ENCODE measurements at places on chromosomes 2 and 18.

DNA sequence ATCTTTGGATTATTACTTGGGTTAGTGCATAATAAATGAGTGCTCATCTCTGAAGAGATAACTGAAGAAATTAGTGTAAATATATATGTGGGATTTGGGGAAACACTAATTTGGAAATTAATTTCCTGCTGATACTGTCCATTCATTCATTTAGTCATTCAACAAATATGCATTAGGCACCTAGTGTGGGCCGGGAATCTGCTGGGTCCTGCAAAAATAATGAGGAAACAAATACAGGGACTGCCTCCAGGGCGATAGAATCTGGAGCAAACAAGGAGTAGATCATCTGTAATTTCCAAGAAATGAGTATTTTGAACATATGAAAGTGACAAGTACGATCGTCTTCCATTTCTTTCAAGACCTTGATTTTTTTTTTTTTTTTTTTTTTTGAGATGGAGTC lies 203.7 kb upstream of the LYPD1 start:
- DNase-seq = no peak

DNA sequence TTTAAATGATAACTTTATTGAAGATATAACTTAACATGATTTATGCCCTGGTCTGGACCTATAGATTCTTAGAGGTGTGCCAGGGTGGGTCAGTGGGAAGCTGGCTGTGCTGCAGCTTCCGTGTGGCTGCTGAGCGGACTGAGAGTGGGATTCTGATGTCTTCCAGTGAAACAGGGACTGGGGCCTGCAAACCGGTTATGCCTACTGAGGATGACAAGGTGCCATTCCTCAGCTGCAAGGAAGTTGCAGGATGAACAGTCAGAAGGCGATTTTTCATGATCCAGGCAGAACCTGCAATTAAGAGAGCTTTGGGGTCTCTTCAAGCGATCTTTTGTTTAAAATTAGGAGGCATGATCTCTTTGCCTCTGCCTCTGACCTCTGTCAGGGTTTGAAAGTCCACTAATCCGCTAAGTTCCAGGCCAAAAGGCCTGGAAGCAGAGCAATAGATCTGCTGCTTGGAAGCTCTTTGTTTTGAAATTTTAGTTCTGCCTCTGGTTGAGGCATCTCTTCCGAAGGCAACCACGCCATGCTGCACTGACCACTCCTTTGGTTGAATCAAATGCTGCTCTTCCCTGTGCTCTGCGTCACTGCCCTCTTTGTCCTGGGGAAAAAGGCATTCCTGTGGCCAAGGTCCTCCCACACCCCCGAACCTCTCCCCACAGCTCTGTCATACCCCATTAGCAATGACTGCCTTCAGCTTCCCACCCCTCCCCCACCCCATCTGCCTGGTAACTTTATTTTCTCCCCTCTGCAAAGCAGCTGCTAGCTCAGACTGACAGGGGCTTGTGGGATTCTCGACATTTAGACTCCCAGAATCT lies 2.0 kb downstream of the TMEM169 start:
- peak; percentile 59 for DNase-seq

- DNase-seq = no peak
Observed at GRCh38 chr18:59733421-59733820, 36.2 kb upstream of the CCBE1 start.

DNA sequence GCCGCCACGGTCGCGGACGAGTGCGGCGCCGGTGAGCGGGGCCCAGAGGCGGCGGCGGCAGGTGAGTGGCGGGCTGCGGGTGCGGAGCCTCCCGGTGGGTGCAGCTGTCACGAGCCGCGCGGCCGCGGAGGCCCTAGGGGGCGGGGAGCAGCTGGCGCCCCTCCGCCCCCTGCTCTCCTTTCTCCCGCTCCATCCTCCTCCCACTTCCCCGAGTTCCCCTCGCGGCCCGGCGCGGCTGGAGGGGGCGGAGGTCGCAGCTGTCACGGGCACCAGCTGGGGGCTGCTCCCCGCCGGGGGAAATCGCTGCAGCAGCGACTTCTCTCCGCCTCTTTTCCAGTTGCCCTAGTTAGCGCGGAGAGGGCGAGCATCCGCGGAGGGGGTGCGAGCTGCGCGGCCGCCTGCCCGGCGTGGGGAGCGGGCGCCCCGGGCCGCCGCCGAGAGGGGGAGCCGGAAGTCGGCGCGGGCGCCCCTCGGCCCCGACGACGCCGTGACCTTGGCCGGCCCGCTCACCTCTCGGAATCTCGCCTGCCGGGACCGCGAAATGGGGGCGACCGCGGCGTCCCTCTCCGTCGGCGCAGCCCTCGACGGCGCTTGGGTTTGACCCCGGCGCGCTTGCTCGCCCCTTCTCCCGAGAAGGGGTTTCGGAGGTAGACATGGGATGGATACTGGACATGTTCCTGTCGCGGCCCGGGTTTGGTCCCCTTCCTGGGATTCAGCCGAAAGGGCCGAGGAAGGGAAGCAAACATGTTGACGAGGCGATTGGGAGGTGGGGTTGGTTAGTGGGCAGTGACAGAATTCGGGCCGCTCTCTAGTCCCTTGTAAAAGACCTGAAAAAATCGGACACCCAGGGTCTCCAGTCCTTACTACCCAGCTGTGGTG lies 727 bp downstream of the NCOA1 start:
- DNase-seq = no peak

DNA sequence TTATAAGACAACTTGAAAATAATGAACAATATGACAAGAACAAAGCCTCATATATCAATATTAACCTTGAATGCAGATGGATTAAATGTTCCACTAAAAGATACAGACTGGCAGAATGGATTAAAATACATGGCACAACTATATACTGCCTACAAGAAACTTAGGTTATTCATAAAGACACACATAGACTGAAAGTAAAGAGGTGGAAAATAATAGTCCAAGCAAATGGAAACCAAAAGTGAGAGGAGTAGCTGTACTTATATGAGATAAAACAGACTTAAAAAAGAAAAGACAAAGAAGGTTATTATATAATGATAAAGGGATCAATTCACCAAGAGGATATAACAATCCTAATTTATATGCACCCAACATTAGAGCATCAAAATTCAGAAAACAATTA lies 18.2 kb downstream of the LMAN1 start:
- no peak for DNase-seq

DNA sequence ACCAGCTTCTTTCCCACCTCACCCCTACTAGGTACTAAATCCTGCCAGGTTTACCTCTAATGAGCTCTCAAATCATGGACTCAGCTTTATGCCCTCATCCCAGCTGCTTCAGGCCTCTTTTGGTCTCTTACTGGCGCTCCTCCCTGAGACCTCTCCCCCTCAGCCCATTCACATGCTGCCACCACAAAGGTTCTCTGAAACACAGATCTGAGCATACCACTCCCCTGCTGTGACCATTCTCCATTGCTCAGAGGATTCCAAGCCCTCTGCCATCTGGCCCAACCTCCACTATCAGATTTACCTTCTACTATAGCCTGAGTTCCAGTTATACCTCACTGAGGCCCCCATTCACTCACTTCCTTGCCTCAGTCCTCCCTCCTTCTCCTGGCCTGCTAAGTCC lies 174.8 kb downstream of the ANKRD44 start:
- no peak for DNase-seq

GRCh38 chr2:41142478-41142877 lies 690.6 kb upstream of the SLC8A1 start:
- DNase-seq = no peak

- DNase-seq = no peak
Observed at GRCh38 chr2:41123341-41123740, 671.5 kb upstream of the SLC8A1 start.

GRCh38 chr2:229296536-229296935 lies 25.4 kb upstream of the PID1 start:
- no peak for DNase-seq

DNA sequence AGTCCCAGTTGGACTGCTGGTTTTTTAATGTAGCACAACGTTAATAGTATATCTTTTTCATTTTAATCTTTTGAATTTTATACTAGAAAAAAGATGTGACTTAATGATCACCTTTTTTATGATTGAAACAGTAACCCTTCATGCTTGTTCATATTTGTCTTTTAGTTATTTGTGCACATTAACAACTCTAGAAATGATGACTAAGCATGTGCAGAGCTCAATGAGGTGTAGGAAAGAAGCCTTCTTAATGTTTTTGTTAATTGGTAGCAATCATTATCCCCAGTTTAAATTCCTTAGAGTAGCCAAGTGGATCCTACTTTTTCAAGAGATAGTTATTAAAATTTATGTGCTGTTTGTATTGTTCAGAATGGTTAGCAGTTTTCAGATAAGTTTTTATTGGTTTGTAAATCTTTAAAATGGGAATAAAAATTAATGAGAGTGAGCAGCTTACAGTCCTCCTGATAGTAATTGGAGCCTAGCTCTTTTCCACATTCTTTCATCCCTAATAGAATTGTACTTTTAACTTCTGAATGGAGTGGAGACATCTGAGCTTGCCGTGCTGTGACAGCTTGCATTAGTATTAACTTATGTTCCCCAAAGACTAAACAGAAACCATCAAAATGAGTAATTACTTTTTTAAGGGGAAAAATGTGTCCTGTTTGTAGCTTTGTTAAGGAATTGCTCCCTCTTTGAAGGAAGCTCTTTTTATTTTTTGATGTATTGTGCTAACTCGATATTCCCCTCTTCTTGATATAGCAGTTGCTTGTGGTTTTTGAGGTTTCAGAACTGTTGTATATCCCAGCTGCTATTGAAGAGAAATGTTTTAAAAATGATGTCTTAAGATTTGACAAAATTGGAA lies 17.3 kb downstream of the PIK3C3 start:
- DNase-seq = no peak

DNA sequence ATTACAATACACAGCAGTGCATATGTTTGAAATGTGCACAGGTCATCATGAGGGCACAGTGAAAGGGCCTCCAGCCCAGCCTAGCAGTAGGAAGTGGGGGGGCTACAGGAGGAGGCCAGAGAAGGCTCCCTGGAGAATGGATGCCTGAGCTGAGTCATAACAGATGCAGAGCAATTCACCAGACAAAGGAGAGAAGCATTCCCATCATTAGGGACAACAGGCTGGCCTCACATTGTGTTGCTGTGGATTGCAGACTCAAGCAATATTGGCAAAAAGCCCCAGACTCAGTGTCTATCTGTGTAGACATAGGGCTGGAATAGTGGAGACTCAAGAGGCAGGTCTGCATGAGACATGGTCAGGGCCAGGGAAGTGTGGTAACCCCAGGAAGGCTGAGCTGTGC lies 329.9 kb downstream of the DLGAP1 start:
- DNase-seq = no peak

DNA sequence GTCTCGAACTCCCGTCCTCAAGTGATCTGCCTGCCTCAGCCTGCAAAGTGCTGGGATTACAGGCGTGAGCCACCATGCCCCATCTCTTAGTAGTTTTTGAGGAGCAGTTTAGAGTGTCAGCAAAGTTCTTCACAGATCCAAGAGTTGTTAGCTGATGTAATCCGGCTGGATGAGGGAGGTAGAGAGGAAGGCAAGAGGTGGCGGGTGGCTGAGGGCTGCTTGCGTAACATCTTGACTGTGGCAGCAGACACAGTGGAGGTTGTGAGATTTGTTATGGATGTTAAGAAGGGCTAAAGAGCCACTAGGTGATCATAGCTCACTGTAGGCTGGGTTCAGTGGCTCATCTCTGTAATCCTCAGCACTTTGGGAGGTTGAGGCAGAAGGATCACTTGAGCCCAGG lies 19.5 kb upstream of the FAM136A start:
- no peak for DNase-seq

DNA sequence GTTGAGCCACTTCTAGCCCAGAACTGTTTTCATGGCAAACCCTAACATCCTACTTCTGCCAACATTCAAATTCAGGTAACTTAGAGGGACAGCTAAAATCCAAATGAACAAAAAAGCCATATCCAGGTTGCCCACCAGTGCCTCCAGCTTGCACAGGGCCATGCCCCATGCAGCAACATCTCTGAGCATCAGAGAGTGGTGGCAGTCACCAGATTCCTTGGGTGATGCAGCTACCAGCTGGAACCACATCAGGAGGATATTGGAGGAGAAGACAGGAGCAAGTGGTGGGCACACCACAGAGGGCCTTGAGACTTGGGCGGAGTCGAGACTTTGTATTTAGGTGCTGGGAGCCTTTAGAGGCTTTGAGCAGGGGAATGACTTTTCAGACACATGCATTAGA lies 50.5 kb downstream of the SDC1 start:
- DNase-seq = no peak

GRCh38 chr2:60405271-60405919 lies 148.1 kb downstream of the BCL11A start:
- no peak for DNase-seq

DNA sequence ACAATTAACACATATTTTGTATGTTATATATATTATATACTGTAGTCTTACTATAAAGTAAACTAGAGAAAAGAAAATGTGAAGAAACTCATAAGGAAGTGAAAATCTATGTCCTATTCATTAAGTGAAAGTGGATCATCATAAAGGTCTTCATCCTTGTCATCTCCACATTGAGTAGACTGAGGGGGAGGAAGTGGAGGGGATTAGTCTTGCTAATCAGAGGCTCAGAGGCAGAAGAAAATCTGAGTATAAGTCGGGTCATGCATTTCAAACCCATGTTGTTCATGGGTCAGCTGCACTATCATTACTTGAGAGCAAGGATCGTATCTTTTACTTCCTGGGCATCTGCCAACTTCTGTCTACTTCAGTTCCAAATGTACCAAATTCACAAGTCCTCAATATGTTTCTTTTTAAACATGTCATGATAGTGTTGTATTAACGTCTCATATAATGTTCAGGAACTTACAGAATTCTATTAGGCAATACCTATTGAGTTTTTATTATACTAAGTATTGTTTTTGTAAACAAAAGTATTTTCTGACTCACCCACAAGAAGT lies 208.9 kb upstream of the BOD1L2 start:
- DNase-seq = no peak

- DNase-seq = no peak
Observed at GRCh38 chr2:161355106-161355505, 46.9 kb downstream of the PSMD14 start.

- DNase-seq = no peak
Observed at GRCh38 chr2:73255907-73256617, 22.0 kb downstream of the CCT7 start.

All from SHP77 treated with DMSO at 0.1 percent for 48 hours (cell line).